GM04504 (cell line): ENCODE measurements at places on chromosomes 2 and 18.

GRCh38 chr2:44920751-44921150, 20.8 kb upstream of the SIX3 start:
- DNase-seq: no peak

GRCh38 chr2:46333912-46334311, 36.7 kb downstream of the EPAS1 start:
- DNase-seq: no peak

DNA sequence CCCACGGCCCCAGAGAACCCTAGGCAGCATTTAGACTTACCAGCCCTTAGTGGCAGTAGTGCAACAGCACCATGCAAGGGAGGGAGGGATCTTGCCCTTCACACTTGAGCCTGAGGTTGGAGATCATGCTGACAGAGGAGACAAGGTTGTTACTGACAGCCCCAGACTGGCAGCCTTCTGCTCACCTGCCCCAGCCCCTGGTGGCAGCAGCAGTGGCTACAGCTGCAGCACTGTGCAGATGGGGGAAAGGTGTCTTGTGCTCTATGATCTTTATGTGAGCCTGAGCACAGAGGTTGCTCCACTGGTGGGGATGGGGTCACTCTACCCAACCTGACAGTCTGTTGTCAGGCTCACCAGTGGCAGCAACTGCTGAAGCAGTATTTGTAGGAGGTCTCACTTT, 501.2 kb upstream of the LRRTM4 start:
- no peak for DNase-seq

DNA sequence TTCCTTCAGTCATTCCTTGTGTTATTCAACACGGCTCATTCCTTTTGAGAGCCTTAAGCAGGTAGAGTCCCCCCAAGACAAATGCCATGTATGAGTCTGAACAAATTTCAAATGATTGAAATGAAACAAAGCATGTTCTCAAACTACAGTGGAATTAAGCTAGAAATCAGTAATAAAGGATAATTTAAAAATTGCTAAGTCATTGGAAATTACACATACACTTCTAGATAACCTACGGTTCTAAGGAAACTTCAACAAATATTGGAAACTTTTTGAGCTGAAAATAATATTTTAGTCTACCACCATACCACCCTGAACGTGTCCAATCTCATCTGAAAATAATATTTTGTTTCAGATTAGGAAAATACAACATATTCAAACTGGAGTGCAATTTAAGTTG, 71.8 kb upstream of the UGP2 start:
- DNase-seq: no peak

DNA sequence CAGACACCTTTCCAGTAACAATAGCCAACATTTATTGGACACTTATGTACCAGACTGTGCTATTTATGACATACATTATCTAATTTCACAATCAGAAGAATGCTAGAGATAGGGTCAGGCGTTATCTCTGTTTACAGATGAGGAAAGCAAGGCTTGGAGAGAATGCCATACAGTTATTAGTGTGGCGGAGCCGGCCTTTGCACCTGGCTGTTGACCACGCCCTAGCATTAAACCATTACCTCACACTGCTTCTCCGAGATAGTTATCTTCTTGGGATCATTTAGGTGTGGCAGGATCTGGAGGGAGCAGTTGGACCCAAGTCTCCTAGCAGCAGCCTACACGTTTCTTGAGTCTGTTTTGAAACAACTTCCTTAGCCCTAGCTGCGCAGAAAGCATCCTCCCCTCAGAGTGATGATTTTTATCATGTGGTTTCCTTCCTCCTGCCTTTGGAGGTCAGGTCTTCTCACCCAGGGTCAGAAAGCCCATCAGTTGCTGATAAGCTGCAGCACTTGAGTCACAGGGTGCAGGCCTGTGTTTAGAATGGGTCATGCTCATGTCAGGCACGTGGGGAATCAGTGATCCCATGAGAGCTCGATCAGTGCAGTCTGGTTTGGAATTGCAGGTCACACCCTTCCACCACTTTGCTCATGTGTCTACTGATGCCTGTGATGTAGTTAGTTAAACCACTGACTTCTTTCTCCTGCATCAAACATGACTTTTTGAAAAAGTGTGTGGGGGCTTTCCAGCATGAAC, 118.2 kb downstream of the SPTBN1 start:
- DNase-seq: no peak

DNA sequence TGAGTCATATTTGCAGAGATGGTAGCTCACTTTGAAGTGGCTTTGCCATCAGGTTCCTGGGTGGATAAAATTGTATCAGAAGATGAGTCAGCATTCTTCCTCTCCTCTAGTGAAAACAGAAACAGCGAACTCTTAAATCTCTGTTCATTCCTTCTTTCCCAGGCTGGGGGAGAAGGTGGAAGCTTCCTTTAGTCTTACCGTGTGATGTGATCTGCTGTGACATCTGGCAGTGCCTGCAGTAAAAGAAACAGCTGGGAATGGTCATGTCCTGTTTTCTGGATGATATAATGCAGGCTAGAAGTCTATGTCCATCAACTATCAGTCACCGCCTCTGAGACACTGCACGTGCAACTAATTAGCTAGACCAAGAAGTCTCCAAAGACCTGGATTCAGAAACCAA, 171.6 kb downstream of the VAPA start:
- DNase-seq: peak; percentile 49

DNA sequence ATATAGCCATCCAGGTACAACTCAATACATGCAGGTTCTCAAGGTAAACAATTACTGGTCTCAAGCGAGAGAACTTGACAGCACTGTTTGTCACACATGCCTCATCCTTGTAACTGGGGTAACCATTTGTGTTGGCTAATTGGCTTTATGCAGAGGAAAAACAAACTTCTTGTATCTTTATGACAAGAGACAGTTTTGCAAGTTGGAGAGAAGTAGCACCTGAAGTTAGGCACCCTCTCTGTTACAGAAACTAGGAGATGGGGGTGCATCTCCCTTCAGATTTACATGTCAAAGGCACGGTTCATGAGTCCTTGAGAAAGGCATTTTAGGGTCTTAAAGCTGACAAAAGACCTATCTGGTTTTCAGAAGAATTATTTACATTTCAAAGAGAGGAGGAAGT, 241.7 kb downstream of the CD226 start:
- DNase-seq: no peak
